Glutamatergic neuron (in vitro differentiated cells): ENCODE measurements at places on chromosomes 13 and 19. TPM values are rescaled to one million over a fixed set of nuclear protein-coding genes. Genes with fewer than 3 reads are reported as not detected.

GNG8 gene
- 54.6 TPM for total RNA-seq

DPF1 gene
- 33.8 TPM for total RNA-seq

C19orf67 gene
- 0.71 TPM for total RNA-seq

C19orf18 gene
- total RNA-seq: 1.6 TPM

GPC6 gene
- total RNA-seq: 11.8 TPM

FLT1 gene
- total RNA-seq: 49.8 TPM

URI1 gene
- 43.7 TPM for total RNA-seq

LRCH1 gene
- 40.6 TPM for total RNA-seq

HRC gene
- 26.6 TPM for total RNA-seq

VSTM1 gene
- not detected for total RNA-seq

SIGLECL1 gene
- total RNA-seq: not detected

FOXA3 gene
- total RNA-seq: 1.0 TPM

CGB1 gene
- total RNA-seq: not detected

FLT3LG gene
- 13.1 TPM for total RNA-seq

STOML3 gene
- not detected for total RNA-seq

CCDC8 gene
- 6.3 TPM for total RNA-seq

NLRP11 gene
- total RNA-seq: 0.34 TPM

DNA sequence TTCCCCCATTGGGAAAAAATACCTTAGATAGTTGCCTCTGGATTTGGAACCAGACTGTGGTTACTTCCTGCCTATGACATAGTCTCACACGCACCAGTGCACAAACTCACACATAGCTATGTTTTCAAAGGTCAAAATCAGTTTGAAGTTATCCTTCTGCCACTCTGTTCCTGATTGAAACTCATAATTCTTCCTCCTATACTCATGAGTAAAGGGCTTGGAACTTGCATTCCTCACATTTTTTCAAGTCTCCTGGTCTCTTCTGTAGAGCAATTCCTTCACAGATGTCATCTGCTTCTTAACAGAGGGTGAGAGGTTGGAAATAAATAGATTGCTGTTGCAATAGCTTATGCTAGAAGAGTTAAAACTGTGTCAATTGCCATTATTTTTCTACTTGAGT is 18.6 kb upstream of the POSTN start:
- no peak for DNase-seq

DNA sequence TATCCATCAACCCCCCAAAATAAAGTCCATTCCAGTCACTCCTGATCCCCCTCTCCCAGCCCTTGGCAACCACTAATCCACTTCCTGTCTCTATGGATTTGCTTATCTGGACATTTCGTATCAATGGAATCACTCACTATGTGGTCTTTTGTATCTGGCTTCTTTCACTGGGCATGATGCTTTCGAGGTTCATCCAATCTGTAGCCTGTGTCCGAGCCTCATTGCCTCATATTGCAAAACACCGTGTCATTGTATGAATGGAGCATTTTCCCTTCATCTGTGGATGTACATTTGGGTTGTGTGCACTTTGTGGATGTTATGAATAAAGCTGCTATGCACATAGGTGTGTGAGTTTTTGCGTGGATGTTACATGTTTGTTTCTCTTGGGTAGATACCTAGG is 1.4 kb upstream of the FZR1 start:
- no peak for DNase-seq

GRCh38 chr13:107992542-107992941 is 222.8 kb downstream of the LIG4 start:
- DNase-seq: no peak

- DNase-seq: no peak
Measured at GRCh38 chr19:31570718-31571117, 221.5 kb upstream of the TSHZ3 start.

- no peak for DNase-seq
Measured at GRCh38 chr13:107250628-107251027, 682.7 kb upstream of the ARGLU1 start.

GRCh38 chr19:46125447-46125846 is 959 bp upstream of the IGFL3 start:
- no peak for DNase-seq

- no peak for DNase-seq
Measured at GRCh38 chr13:112545856-112546255, 42.1 kb downstream of the TUBGCP3 start.

GRCh38 chr19:262125-262524 is 29.1 kb downstream of the PLPP2 start:
- DNase-seq: no peak

DNA sequence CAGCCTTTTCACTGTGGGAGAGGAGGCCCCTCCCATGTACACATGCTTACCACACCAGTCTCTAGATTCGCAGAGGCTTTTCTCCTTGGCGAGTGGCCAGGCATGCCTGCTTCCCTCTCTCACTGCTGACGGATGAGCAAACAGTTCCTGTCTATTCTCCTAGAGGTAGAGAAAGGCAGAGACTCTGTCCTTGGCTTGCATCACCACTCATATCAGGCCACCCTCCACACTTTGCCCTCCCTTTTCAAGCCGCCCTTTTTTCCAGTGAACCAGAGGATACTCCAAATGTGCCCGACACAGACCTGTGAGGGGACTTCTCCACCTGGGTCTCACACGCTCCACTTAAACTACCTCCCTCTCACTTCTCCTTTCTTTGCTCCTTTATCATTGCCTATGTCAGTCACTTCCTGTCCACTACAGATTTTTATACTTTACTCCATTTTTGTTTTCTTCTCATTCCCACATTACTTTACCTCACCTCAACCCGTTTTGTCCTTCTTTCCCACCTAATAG is 284.6 kb downstream of the DNAJC15 start:
- no peak for DNase-seq

GRCh38 chr19:37551129-37551993 is 43.2 kb downstream of the ZNF571 start:
- DNase-seq: peak; percentile 51

DNA sequence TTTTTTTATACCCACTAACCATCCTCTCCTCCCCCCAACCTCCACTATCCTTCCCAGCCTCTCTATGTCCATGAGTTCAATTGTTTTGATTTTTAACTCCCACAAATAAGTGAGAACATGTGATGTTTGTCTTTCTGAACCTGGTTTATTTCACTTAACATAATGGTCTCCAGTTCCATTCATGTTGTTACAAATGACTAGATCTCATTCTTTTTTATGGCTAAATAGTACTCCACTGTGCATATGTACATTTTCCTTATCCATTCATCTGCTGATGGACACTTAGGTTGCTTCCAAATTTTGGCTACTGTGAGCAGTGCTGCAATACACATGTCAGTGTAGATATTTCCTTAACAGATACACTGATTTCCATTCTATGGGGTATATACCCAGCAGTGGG is 24.9 kb upstream of the ACP7 start:
- DNase-seq: no peak

- DNase-seq: peak; percentile 29
Measured at GRCh38 chr19:6475321-6476108, 6.1 kb downstream of the DENND1C start.

DNA sequence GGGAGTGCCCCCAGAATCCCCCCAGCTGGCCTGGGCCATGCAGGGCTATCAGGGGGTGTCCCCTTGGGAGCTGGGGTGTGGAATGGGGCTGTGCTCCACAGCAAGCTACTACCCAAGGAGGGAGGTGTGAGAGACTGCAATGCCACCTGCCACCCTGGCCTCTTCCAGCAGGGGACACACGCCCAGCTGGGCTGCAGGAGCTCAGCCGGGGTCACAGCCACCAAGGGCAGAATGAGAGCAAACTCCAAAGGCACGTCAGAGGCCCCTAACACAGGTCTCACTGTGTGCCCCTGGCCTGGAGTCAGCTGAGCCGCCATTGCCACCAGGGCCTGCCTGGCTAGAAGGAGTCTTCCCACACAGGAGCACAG is 55.5 kb downstream of the MLLT1 start:
- no peak for DNase-seq

GRCh38 chr13:35349673-35350278 is 126.7 kb downstream of the MAB21L1 start:
- DNase-seq: no peak

DNA sequence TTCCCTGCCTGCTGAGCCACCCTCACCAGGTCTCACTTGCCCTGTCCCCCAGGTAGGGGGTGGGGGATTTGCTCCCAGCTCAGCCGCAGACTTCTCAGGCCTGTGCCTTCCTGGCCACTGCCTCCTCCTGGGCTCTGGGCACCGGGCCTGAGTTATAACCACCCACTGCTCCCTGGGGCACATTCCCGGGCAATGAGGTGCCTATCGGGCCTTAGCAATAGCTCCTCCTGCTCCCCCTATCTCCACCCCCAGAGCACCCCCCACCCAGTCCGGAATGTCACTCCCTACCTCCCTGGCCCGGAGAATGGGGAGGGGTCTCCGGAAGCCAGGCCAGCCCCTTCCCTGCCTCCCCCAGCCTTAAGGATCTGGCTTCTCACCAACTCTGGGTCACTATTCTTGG is at the start of gene KLK5:
TSS of gene KLK5 (minus strand) at position 129 of the 400 bp plus-strand sequence. CDS start 381 bp downstream, outside the sequence.
- DNase-seq: no peak

- DNase-seq: no peak
Measured at GRCh38 chr19:30659638-30660037, 287.5 kb downstream of the ZNF536 start.

- no peak for DNase-seq
Measured at GRCh38 chr13:71644579-71644978, 222.4 kb downstream of the DACH1 start.

GRCh38 chr13:23966691-23967615 is 69.7 kb upstream of the C1QTNF9B start:
- no peak for DNase-seq

- no peak for DNase-seq
Measured at GRCh38 chr13:98890186-98890585, 87.7 kb downstream of the DOCK9 start.

- no peak for DNase-seq
Measured at GRCh38 chr19:19477705-19478383, 37.5 kb downstream of the TSSK6 start.

- DNase-seq: peak; percentile 82
Measured at GRCh38 chr19:18436671-18437490, 1.1 kb downstream of the ISYNA1 start.

DNA sequence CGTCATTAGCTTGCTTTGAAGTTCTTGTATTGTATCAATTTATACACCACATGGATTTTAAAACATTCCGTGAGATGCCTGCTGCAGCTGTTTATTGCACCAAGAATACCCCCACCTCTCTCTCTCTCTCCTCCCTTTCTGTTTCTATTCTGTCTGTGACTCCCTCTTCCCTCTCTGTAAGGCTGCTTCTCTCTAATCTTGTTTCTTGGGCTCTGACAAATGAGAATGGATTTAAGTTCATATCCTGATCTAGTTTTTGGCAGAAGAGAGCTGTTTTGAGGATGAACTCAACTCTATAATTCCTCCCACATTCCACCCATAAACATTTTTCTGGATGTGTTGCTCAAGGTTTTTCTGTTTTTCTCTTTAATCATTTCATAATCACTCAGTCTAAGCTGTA is 144.3 kb upstream of the FRY start:
- no peak for DNase-seq

DNA sequence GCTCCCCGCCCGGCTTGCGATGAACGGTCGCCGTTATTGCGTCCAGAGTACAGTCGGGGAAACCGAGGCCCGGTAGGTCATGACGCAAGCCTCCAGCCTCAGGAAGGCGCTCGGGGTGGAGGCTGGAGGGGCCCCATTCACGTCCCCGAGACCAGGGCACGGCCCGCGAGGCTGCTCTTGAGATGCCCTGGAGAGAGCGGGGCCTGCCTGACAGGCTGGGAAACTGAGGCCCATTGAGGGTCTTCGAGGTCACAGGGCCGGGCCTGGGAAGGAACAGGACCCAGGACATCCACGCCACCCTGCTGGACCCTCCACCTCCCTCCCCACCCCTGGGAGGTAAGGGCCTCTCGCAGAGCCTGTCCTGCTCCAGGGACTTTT is 367 bp downstream of the NDUFS7 start:
- DNase-seq: no peak

GRCh38 chr13:46773541-46773940 is 23.4 kb downstream of the ESD start:
- no peak for DNase-seq

DNA sequence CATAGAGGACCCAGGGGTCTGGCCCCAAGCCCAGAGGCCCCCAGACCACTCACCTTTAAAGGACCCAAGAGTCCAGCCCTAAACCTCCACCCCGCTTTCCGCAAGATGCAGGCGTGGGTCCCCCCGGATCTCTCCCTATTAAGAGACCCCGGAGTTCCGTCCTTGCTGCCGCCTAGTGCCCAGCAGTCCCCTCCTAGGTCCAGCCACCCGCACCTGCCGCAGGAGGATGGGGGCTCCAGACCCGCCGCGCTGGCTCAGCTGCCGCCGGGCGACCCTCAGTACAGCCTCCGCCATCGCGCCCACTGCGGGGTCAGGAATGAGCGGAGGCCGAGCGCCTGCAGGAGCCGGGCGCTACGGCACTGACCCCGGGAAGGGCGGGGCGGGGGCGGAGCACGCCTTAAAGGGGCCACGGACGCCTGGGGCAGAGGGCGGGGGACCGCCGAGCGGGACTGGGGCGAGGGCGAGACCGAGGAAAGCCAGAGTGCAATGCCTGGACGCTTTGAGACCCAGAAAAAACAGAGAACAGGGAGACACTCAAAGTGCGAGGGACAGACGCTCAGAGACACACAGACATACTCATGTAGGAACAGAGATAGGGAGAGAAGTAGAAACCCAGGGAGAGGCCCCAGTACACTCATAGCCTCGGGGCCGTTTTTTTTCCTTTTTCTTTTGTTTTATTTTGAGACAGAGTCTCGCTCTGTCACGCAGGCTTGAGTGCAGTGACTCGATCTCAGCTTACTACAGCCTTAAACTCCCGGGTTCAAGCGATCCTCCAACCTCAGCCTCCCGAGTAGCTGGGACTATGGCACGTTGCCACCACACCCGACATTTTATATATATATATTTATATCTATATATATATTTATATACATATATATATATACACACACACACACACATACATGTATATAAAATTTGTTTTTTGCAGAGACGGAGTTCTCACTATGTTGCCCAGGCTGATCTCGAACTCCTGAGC is at the start of gene ETHE1:
TSS of gene ETHE1 (minus strand) at position 318 of the 976 bp plus-strand sequence. CDS start at position 294, 24 bp downstream.
- peak; percentile 93 for DNase-seq

- no peak for DNase-seq
Measured at GRCh38 chr13:25001476-25002206, 94.3 kb upstream of the PABPC3 start.

DNA sequence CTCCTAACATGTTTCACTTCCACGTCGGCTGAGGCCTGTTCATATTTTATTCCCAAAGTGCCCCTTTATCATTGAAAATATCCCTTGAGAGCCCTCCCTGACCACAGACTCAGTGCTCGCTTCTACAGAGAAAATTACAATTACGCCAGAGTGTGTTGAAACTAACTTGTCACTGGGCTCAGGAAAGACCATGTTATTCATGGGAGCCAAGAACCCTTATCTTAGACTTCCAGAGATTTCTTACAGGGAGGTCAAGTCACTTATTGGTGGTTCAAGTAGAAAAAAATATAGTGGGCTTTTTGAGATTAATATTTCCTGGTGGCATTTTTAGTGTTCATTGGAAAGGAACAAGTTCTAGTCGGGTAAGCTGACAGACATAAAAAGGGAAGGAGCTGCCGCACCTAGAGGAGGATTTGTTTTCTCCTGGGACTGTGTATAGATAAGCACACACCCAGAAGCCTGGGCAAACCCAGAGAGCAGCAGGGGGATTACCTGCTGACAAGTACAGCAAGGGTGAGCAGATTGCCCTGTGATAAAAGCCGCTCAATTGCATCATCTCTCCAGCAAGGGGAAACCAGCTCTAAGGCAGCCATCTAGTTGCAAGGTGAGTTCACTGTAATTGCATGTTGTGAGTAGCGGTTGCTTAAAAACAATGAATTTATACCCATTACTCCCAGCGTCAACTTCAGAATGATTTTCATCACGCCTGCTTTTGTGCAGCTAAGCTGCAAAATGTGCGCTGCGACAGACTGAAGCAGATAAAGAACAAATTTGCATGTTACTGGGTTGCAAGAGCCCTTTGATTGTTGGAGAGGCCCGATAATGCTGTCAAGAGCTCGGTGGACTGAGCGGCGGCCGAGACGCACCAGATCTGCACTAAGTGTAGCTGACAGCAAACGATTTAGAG is 46.2 kb downstream of the DCT start:
- no peak for DNase-seq
